ENCODE measurements at places on chromosomes 5 and 9. TPM values are rescaled to one million over a fixed set of nuclear protein-coding genes. Genes with fewer than 3 reads are reported as not detected.
A peak's percentile ranks its signal among the peaks of the same experiment; 100 is the strongest.

DNA sequence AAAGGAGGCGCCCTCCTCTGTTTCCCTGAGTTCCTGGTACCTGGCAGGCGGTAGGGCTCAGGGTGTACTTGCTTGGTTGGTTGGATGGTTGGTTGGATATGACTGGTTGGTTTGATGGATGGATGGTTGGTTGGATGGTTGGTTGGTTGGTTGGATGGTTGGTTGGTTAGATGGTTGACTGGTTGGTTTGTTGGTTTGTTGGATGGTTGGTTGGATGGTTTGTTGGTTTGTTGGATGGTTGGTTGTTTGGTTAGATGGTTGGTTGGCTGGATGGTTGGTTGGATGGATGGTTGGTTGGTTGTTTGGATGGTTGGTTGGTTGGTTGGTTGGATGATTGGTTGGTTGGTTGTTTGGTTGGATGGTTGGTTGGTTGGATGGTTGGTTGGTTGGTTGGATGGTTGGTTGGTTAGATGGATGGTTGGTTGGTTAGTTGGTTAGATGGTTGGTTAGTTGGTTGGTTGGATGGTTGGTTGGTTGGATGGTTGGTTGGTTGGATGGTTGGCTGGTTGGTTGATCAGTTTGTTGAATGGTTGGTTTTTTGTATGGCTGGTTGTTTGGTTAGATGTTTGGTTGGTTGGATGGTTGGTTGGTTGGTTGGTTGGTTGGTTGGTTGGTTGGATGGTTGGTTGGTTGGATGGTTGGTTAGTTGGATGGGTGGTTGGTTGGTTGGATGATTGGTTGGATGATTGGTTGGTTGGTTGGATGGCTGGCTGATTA is 6.5 kb upstream of the TMEM250 start:
- peaks cover 17% of the 10 kb centered on the region for H3K4me1 ChIP-seq
- no peak for DNase-seq
- H3K27ac ChIP-seq: no peak overlapping the region
- H3K36me3 ChIP-seq: no peaks in the 10 kb centered on the region
- H3K4me3 ChIP-seq: no peak overlapping the region

DNA sequence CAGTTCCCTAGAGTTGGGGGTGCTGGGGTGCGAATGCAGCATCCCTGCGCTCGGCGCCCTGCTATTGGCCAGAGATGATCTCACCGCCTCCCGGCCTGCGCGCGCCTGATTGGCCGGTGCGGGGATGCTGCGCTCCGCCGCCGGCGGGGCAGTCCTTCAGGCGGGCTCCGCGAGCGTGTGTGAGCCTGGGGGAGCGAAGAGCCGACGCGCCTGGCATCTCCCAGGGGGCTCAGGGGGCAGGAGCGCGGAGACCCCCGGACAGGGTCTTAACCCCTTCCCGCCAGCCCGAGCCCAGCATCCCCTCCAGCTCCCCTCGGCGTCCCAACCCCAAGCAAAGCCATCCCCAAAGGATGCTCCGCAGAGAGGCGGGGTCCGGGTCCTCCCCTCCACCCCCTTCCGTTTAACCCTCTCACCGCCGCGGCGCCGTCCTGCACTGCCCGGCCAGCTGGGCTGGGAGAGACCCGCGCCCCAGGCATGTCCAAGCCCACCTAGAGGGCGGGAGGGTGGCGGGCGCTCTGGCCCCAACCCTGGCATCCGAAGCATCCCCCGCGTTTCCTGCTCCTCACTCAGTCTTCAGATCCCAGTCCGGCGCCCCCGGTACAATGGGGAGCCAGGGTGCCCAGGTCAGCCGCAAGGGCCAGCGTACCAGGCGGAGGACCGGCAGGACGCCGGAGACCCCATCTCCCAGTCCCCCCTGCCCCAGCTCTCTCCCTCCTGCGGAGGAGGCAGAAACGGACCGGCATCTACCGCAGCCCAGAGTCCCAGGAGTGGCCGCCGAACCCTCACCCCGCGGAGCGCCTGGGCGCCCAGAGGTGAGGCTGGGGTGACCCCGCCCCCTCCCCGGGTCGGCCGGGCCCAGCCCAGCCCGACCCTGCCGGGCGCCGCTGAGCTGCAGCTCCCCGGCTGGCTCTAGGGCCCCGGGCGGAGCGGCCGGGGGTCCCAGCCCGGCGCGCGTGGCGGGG is 19.3 kb upstream of the TOR2A start:
- H3K27me3 ChIP-seq: peaks cover 2% of the 10 kb centered on the region
- DNase-seq: no peak
- H3K4me1 ChIP-seq: 0 out of 2 replicates have a peak, but pooled peaks cover 3% of the 10 kb centered on the region
- peak overlapping the region; percentile 14 for H3K4me3 ChIP-seq

GRCh38 chr9:6852243-6852963 is 94.6 kb downstream of the KDM4C start:
- no peaks in the 10 kb centered on the region for H3K36me3 ChIP-seq
- no peak for DNase-seq
- no peaks in the 10 kb centered on the region for H3K27me3 ChIP-seq
- no peaks in the 10 kb centered on the region for H3K4me1 ChIP-seq
- no peak overlapping the region for H3K27ac ChIP-seq

DNA sequence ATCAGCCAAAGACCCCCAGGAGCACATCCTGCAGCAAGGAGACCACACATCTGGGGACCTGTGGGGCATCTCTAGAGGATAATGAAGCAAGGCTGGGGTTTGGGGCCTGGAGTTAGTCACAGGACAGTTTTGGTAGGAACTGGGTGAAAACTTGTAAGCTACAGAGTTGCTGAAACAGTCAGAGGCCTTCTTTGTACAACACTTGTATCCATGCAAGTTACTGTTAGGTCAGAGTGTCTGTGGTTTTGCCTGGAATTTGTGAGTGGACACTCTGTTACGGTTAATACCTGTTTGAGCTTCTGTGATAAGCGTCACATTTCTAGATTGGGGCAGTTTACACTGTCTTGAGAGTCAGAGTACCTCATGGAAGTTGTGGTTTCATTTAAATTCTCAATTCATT is 22.6 kb upstream of the ASPN start:
- H3K27me3 ChIP-seq: no peaks in the 10 kb centered on the region
- H3K4me1 ChIP-seq: no peaks in the 10 kb centered on the region
- no peaks in the 10 kb centered on the region for H3K36me3 ChIP-seq
- H3K27ac ChIP-seq: no peak overlapping the region
- H3K4me3 ChIP-seq: no peak overlapping the region
- no peak for DNase-seq

DNA sequence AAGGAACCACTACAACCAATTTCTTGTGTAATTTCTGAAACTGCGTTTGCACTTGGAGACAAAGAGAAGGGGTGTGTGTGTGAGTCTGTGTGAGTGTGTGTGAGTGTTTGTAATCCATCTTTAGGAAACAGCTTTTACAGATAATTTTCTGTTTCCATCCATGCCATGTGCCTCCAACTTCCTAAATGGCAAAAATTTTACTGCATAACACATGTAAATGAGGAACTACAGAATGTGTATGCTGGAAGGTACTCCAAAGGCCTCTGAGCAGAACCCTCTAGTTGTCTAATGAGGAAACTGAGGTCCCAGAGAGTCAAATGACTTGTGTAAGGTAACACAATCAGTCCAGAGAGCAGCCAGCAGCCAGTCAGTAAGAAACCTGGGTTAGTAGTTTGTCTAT is 20.8 kb downstream of the MAMDC2 start:
- H3K27me3 ChIP-seq: no peaks in the 10 kb centered on the region
- no peak for DNase-seq
- no peaks in the 10 kb centered on the region for H3K36me3 ChIP-seq
- H3K4me1 ChIP-seq: no peaks in the 10 kb centered on the region

GRCh38 chr9:19409401-19410194 is 789 bp downstream of the ACER2 start:
- H3K4me1 ChIP-seq: peaks cover 12% of the 10 kb centered on the region
- peak overlapping the region; percentile 55 for H3K27ac ChIP-seq
- H3K27me3 ChIP-seq: no peaks in the 10 kb centered on the region
- no peaks in the 10 kb centered on the region for H3K36me3 ChIP-seq
- DNase-seq: peak; percentile 36
- peak overlapping the region; percentile 48 for H3K4me3 ChIP-seq

Gene SV2C
- not detected for total RNA-seq

Gene C5orf58
- total RNA-seq: not detected

Gene GABRA1
- not detected for total RNA-seq

Gene SRD5A1
- 22.0 TPM for total RNA-seq

Gene PRSS3
- 33.8 TPM for total RNA-seq

Data from Caco-2 (cell line).